ENCODE measurements at places on chromosomes 3 and 15. TPM values are rescaled to one million over a fixed set of nuclear protein-coding genes. Genes with fewer than 3 reads are reported as not detected.

GRCh38 chr15:66721501-66721937 is 19.5 kb downstream of the SMAD6 start:
- DNase-seq: peak; percentile 67

DNA sequence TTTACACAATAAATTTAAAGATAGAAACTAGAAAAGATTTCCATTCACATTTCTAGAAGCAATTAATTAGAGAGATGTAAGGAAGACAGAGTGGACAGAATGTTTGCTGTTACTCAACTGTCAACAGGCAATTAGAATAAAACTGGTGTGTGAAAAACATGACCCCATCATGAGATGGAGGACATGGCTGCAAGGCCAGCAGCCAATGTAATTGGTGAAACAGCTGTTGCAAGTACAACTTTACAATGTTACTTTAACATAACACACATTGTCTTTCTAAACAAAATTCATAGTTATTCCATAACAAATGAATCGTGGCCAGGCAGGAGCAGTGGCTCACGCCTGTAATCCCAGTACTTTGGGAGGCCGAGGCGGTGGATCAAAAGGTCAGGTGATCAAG is 28.6 kb upstream of the STAG1 start:
- no peak for DNase-seq

DNA sequence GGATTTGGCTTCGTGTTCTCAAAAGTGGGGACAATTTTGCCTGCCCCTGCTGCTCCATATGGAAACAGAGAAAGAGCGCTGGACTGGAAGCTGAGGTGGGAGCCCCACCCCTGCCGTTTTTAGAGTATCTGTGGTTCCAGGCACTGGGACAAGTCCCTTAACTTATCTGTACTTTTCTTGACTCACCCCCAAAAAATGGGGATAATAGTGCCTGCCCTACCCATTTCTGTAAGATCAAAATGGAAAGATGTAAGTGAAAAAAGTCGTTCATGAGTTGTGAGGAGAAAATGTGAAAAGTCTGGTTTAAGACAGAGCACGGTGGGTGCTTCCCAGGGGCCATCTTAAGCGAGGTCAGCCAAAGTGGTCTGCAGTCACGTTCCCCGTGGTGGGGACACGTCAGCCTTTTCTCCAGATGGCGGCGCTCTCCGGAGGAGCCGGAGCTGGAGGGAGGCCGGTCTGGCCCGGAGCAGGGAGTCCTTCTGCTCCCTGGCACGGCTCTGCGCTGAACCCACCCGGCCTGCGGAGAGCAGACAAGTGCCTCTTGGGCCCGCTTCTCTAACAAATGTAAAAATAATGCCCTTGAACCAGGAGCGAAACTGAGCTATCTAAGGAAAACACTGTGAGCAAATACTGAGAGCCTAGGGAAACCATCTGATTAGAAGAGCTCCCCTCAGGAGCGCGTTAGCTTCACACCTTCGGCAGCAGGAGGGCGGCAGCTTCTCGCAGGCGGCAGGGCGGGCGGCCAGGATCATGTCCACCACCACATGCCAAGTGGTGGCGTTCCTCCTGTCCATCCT is at the start of gene CLDN18:
CLDN18 (plus strand) TSS at position 690 of the 797 bp plus-strand sequence; CDS start at position 751, 61 bp downstream.
- DNase-seq: no peak

GRCh38 chr3:69435274-69436265 is 49.7 kb upstream of the FRMD4B start:
- DNase-seq: no peak

The MAP3K13 gene
- total RNA-seq: 28.7 TPM

DNA sequence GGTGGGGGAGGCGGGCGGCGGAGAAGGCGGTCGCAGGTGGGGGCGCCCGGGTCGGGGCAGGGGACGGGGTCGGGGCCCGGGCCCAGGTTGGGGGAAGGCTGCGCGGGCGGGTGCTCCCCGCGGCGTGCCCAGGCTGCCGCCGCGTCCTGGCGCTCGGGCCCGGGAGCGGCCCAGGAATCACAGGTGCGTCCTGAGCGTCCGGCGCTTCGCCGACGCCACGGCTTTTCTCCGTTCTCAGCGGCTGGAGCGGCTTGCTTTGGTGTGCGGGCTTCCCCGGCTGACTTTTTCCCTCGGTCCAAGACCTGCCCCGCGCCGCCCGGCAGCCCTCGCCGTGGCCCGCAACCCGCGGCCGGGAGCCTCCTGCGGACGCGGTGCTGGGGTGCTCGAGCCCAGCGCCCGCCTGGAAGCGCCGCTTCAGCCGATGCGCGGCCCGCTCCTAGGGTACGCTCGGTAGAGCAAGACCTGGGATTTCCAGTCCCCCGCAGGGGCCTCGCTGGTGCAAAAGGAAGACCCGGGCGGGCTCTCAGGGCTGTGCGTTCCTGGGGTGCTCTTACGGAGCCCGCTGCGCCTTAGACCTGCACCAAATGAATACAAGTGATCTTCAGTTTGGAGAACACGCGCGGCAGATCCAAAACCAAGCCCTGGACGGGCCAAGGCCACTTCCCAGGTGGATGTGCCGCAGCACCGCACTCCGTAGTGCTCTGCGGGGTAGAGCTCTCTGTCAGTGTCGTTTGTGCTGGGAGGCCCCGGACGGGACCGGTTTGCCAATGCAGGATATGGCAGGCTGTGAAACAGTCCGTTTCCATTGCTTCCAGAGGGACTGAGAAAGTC is 639 bp downstream of the NIPA1 start:
- no peak for DNase-seq

DNA sequence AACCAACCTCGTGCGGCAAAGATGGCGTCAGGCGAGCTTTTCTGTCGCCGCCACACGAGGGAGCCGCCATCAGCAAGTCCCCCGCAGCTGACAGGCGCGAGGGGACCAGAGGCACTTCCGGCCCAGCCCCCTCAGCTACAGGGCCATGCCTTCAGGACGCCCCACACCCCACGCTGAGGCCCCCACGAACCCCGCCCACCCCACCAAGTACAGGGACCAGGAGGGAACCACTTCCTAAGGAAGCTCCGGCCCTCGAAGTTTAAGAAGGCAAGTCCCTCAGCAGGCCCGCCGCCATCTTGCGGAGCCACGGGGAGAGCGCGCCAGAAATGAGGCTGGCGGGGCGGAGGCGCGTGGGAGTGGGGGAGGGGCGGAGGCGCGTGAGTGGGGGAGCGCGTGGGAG is 790 bp downstream of the DAZL start:
- no peak for DNase-seq

The TLR9 gene
- total RNA-seq: 0.81 TPM

The CDAN1 gene
- 9.0 TPM for total RNA-seq

DNA sequence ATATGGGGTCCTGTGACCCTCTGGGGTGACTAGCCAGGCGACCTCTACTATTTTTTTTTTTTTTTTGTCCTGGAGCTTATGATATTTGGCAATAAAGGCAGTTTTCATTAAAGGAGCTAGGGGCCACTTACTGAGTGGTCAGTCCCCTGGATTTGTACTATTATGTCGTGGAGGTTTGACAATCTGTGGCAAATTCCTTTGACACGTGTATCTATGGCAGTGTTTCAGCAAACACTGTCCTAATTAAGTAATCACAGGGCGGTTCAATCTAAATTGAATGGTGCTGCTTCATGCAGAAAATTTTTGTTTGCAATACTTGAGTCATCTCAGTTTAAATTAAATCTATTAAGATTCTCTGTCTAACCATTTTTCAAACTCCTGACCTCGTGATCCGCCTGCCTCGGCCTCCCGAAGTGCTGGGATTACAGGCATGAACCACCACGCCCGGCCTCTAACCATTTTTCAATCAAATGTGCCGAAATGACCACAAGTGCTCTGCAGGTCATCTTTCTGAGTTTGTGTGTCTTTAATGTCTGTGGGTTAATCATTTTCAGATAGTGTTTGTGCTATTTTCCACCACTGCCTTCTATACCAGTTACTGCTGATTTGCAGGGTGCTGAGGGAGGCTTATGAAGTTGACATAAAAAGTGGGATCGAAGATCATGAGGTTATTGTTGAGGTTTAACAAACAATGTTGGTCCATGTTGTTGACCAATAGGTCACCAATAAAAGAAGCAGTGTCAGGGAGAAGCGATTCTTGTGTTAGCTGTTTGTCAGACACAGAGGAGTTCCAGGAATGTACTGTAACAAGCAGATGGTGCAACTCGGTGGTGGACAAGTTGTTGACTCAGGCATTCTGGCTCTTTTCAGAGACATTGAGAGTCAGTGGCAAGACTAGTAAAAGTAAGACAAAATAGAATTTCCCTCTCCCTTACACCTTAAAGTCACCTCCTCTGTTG is 18.6 kb upstream of the SLC2A2 start:
- DNase-seq: no peak

DNA sequence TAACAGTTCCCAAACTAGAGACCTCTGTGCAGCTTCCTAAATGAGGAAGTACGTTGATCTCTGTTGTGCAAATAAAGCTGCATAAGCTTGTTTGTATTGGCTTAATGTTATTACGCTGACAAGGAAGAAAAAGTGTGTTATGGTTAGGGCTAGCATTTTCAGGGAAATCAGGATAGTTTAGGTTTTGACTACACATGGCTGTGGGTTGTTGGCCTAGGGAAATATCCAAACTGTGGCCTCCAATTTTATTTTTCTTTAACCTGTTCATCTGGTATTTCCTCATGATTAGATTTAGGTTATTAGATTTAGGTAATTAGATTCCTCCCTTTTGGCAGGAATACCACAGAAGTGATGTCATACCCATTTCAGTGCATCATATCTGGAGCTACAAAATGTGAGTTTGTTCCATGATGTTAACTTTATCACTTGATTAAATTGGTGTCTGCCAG is 8.7 kb upstream of the MCCC1 start:
- no peak for DNase-seq

The HRH1 gene
- 45.1 TPM for total RNA-seq

DNA sequence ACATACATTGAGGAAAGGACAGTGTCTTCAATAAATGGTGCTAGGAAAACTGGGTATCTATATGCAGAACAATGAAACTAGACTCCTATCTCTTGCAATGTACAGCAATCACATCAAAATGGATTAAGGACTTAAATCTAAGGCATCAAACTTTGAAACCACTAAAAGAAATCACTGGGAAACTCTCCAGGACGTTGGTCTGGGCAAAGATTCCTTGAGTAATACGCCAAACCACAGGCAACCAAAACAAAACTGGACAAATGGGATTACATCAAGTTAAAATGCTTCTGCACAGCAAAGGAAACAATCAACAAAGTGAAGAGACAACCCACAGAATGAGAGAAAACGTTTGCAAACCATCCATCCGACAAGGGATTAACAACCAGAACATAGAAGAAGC is 14.5 kb downstream of the LAMP3 start:
- DNase-seq: no peak

- no peak for DNase-seq
Observed at GRCh38 chr3:45446706-45447105, 58.3 kb downstream of the LARS2 start.

The NMB gene
- total RNA-seq: 5.2 TPM

DNA sequence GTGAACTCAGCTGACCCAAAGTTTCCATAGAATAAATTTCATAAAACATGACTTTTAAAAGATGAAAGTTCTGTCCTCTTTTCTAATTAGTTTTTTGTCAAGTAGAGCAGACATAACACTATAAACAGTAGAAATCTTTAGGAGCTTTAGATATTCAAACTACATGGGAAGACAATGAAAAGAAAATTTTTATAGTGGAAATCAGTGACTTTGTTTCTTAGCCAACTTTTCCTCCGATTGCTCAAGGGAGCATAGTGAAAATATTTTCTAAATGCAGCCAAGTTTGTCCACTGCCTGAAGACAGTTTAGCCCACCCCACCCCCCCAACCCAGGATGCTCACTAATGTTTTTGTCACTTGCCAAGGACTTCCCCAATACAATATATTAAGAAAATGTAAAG is 114.9 kb downstream of the PLD1 start:
- no peak for DNase-seq

DNA sequence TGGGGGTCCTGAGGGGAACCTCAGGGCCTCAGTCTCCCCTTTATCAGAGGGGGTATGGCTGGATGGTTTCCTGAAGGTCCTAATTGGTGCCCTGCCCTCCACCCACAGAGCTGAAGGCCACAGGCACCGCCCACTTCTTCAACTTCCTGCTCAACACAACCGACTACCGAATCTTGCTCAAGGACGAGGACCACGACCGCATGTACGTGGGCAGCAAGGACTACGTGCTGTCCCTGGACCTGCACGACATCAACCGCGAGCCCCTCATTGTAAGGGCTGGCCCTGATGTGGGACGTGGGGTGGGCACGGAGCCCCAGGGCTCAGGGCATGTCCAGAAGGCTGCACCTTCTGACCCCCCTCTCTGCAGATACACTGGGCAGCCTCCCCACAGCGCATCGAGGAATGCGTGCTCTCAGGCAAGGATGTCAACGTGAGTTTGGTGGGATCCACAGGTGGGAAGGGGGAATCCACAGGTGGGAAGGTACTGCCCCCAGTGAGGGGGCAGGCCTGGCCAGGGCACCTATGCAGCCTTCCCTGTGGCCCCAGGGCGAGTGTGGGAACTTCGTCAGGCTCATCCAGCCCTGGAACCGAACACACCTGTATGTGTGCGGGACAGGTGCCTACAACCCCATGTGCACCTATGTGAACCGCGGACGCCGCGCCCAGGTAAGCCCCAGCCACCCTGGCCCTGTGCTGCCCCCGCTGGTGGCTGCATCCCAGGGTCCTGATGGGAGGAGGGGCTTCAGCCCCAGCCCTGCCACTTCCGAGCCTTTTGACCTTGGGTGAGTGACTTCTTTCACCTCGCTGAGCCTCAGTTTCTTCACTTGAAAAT is 17.5 kb upstream of the GNAT1 start:
- DNase-seq: no peak

DNA sequence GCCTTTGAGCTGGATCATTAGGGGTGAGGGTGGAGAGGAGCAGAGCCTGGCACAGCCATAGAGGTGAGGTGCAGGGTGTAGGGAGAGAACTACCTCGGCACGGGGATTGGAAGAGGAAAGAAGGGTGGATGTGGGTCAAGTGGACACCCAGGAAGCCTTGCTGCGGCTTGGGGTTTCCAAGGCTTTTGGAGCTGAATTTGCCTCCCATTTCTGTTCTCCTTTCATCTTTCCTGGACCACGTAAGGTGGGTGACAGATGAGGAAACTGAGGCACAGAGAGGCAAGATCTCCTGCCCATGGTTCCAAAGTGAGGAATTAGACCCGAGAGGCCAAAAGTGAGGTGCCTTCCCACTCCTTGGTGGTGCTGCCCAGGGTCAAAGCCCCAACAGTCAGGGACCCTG is 35.4 kb upstream of the SFMBT1 start:
- peak; percentile 13 for DNase-seq
